ENCODE measurements at places on chromosomes 1 and 21.
A peak's percentile ranks its signal among the peaks of the same experiment; 100 is the strongest.

- H3K4me1 ChIP-seq: no peaks in the 10 kb centered on the region
- H3K4me3 ChIP-seq: no peak overlapping the region
- no peak overlapping the region for H3K27ac ChIP-seq
- H3K27me3 ChIP-seq: peaks cover 50% of the 10 kb centered on the region
Measured at GRCh38 chr21:42337276-42337675, 13.5 kb downstream of the TFF2 start.

DNA sequence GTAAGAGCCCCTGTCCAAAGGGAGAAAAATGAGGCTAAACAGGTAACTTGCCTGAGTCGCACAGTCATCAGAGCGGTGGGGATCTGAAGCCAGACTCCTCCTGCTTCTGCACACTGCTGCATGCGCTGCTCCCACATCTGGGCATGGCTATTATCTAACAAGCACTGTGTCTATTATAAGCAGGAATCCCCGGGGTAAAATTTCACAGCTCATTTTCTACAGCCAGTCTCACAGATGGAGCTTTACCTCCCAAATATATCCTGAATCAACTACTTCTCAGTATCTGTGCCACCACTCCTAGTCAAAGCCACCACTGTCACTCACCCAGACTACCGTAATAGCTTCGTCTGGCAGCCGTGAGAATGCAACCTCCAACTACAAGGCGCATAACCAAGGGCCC is 9.8 kb downstream of the MTOR start:
- H3K36me3 ChIP-seq: peaks cover 88% of the 10 kb centered on the region
- H3K4me3 ChIP-seq: no peak overlapping the region
- H3K27me3 ChIP-seq: no peaks in the 10 kb centered on the region
- H3K27ac ChIP-seq: no peak overlapping the region
- DNase-seq: no peak

DNA sequence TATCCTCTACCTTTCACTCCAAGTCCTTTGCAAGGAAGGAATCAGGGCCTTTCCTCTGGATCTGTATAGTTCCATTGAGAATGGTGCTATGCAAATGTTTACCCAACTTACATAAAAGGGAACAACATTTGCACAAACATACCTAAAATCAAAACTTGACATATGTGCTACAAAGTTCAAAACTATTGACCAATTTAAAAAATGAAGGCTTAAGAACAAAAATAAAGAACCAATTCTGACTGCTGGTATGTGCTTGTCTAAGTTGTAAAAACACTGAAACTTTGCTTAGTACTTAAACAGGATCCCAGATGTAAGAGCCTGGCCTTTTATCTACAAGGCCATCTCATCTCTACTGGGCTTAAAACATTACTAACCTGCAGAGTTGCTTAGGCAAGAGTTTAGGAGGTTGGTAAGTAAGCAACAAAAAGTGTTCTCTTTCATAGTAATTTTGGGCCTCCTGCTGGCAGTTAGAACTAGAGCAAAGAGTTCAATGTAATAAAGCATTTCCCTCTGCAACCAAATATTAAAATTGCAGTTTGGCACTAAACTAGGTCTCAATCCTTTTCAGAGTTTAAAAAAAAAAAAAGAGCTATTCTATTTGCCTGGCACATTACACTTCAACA is 2.0 kb downstream of the SCMH1 start:
- H3K36me3 ChIP-seq: no peaks in the 10 kb centered on the region
- H3K27ac ChIP-seq: peak overlapping the region; percentile 96
- H3K4me3 ChIP-seq: peak overlapping the region; percentile 90
- H3K4me1 ChIP-seq: peaks cover 71% of the 10 kb centered on the region

- no peak overlapping the region for H3K27ac ChIP-seq
- no peaks in the 10 kb centered on the region for H3K4me1 ChIP-seq
- no peaks in the 10 kb centered on the region for H3K27me3 ChIP-seq
- DNase-seq: no peak
- H3K36me3 ChIP-seq: no peaks in the 10 kb centered on the region
Measured at GRCh38 chr1:111281411-111281810, 9.2 kb upstream of the CHIA start.

- DNase-seq: no peak
- peaks cover 28% of the 10 kb centered on the region for H3K4me1 ChIP-seq
- H3K27ac ChIP-seq: peak overlapping the region; percentile 7
- H3K36me3 ChIP-seq: peaks cover 13% of the 10 kb centered on the region
Measured at GRCh38 chr21:46465651-46466050, 7.0 kb downstream of the DIP2A start.

GRCh38 chr1:150973836-150974579 is 627 bp downstream of the CERS2 start:
- peak; percentile 33 for DNase-seq
- peaks cover 2% of the 10 kb centered on the region for H3K36me3 ChIP-seq
- peaks cover 79% of the 10 kb centered on the region for H3K4me1 ChIP-seq
- no peaks in the 10 kb centered on the region for H3K27me3 ChIP-seq
- H3K27ac ChIP-seq: peak overlapping the region; percentile 99
- peak overlapping the region; percentile 94 for H3K4me3 ChIP-seq

- no peaks in the 10 kb centered on the region for H3K4me1 ChIP-seq
- no peaks in the 10 kb centered on the region for H3K36me3 ChIP-seq
- DNase-seq: peak; percentile 28
- peaks cover 71% of the 10 kb centered on the region for H3K27me3 ChIP-seq
Measured at GRCh38 chr1:18160290-18160942, 52.8 kb downstream of the IGSF21 start.

GRCh38 chr1:104266612-104267011 is 516.9 kb downstream of the AMY1C start:
- no peak for DNase-seq
- H3K27ac ChIP-seq: no peak overlapping the region
- H3K4me3 ChIP-seq: no peak overlapping the region
- no peaks in the 10 kb centered on the region for H3K27me3 ChIP-seq

DNA sequence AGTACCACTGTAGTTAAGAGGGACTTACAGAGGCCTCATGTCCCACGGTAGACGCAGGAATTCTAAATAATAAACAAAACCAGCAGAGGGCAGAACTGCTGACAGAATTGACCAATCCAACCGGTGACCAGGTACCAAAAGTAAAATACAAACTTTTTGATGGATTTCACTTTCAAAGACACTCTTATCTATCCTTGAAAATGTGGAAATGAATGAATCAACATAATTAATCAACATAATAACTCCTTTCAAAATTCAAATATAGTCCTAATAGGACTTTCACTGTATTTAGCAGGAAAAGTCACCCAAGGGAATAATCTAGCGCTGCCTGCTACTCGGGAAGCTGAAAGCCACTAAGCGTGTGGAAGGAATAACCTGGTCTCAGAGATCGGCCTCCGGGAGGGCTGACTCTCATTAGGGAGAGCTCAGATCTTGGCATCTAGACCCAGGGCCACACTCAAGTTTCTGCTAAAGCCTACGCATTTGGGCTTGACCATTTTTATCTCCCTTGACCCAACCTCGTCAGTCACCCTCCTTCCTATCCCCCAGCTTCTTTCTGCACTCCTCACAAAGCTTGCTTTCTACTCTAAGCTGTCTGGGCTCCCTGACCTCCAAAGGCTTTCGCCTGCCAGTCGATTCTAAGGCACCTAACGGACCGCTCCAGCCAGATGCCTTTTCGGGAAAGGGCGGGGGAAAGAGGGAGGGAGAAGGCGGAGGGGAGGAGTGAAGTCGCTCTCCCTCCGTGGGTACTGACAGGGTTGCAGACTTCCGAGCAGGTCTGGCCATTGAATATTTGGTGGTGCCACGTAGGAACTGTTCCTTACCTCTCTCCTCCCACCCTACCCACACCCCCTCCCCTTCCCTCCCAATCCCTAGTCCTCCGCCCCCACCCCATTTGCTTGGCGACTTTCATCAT is 1.6 kb downstream of the COL11A1 start:
- peak overlapping the region; percentile 63 for H3K4me3 ChIP-seq
- H3K36me3 ChIP-seq: no peaks in the 10 kb centered on the region
- peaks cover 34% of the 10 kb centered on the region for H3K27me3 ChIP-seq

DNA sequence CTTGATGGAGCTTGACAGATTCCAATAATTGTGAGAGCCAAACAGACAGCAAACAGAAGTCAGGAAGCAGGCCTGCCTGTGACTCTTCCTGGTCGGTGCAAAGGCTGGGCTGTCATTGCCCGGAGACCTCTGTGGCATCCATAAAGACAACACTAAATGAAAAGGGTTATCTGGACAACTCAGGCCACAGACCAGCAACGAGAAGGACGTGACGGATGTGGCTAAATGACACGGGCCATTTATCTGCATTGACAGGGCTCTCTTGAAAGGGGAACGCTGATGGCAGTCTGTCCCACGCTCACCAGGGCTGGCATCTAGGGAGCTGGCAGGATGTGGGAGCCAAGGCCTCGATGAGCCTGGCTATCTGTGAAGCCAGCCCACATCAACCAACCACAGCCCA is 35.0 kb downstream of the HMGB4 start:
- H3K27me3 ChIP-seq: peaks cover 21% of the 10 kb centered on the region
- no peak for DNase-seq
- no peak overlapping the region for H3K27ac ChIP-seq
- H3K4me1 ChIP-seq: peaks cover 20% of the 10 kb centered on the region
- H3K36me3 ChIP-seq: no peaks in the 10 kb centered on the region

All from left ventricle myocardium inferior (tissue), 1 donor.